Astrocyte (in vitro differentiated cells and primary cell): ENCODE measurements at places on chromosomes 16 and 17. TPM values are rescaled to one million over a fixed set of nuclear protein-coding genes. Genes with fewer than 3 reads are reported as not detected.

DNA sequence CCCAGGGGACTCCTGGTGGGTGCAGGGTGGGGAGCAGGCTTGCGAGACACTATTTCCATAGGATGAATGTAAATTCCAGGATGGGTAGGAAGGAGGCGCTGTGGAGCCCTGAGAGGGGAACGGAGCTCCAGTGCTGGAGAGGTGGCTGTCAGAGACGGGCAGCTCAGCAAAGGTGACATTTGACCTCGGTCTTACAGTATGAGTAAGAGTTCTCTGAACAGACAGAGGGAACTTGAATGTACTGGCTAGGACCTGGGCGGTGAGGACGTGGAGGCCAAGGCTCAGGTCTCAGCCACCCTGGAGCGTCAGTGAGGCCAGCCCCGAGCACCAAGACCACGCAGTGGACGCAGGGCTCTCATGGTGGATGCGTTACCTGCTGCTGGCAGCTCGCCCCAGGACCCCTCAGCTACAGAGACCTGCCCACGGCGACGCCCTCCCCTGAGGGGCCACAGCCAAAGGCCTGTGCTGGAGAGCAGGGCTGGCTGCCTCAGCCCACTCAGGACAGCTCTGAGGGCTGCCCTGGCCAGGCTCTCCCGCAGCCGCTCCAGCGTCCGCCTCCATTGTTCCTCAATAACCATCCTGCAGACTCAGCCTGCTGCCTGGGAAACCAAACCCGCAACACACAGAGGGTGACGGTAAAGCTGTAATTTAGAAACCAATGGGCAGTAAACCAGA lies 65.9 kb upstream of the TNRC6C start:
- no peak for DNase-seq

- DNase-seq = no peak
Observed at GRCh38 chr16:84986102-84986501, 25.2 kb downstream of the ZDHHC7 start.

Gene MC1R
- total RNA-seq = 8.4 and 9.2 TPM in 2 replicates

Gene HSD3B7
- total RNA-seq = 8.3 and 9.0 TPM in 2 replicates

Gene RNF157
- total RNA-seq = 1.4 and 1.8 TPM in 2 replicates

DNA sequence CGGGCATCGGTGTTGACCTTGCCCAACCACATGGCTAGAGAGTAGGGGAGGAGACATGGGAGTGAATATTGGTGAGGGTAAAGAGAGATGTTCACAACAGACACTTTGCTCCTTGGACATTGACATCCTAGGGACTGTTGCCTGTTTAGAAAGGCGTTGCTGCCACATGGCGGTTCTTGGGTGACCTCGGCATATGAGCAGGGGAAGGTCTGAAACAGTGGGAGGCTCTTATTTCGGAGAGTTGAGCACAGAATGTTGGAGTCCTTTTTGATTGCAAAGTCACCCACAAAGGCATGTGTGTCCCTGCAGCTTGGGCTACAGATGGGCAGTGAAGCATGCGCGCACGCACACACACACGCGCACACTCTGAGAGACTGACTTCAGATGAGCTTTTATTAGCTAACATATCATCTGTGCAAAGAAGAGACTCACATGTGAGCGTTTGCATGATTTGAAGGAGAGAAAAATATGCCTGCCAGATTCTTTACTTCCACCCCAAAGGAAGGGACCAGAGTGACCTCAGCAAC lies 104.4 kb downstream of the SHISA9 start:
- no peak for DNase-seq

DNA sequence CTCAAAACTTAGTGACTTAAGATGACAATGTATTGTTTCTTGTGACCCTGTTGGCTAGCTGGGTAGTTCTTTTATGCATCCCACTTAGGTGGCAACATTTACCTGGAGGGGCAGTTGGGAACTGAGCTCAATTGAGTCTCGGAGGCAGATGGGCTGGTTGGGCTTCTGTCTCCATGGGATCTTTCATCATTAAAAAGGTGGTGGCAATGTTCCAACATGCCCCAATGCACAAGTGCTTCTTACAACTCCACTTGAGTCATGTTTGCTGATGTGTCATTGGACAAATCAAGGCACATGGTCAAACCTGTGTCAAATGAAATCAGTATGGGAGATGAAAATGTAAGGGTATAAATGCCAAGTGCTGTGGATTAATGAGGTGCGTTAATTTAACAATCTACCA lies 11.7 kb upstream of the HS3ST3B1 start:
- no peak for DNase-seq

- DNase-seq = no peak
Observed at GRCh38 chr16:86881861-86882273, 303.5 kb downstream of the FOXL1 start.

GRCh38 chr17:19946921-19947320 lies 30.7 kb downstream of the AKAP10 start:
- DNase-seq = no peak

DNA sequence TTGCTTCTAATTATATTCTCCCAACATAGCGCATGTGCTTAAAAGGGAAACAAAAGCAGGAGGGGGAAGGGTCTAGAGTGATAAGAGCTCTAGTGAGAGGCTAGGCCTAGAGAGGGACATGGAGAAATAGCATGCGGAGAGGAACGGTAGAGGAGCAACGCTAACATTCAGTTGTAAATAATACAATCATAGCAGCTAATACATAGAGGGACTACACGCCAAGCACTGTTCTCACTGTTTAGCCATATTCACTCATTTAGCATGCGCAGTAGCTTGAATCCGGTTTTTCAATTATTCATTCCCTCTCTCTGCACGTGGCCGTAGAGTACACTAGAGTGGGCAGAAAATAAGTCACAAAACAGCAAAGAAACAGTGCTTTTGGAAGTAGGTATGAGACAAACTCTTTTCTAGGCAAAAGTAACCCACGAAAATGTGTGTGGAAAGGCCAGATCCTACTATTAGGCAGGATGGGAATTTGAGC lies 1.7 kb upstream of the ALOX12 start:
- no peak for DNase-seq

Gene MYH8
- total RNA-seq = 0.10 TPM in 1 of 2 replicates, not detected in the other

GRCh38 chr17:50588391-50589049 lies 28.0 kb downstream of the CACNA1G start:
- no peak for DNase-seq

Gene GGT6
- total RNA-seq = not detected in 2 replicates

Gene RPL27
- total RNA-seq = 993 and 1,032 TPM in 2 replicates

GRCh38 chr17:65017207-65017774 lies 39.2 kb downstream of the GNA13 start:
- no peak for DNase-seq

- DNase-seq = peak; percentile 8
Observed at GRCh38 chr17:4625181-4625617, 16.3 kb downstream of the ALOX15 start.

DNA sequence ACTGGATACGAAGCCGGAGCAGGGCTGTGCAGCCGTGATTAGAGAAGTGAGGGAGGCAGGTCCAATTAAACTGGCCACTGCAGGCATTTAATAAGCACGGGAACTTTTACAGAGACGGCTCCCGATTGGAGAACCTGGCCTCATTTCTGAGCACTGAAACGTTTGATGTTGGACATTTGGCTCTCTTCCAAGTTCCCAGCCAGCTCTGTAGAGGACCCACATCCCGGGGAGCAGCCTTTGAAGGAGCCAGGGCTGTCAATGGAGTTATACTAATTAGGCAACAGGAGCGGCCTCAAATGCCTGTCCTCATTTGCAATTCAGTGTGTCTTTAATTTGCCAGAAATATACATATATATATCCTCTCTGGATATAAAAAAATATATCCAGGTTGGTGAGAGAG lies 499.4 kb upstream of the C16orf82 start:
- DNase-seq = no peak

GRCh38 chr17:65509032-65509431 lies 52.4 kb downstream of the AXIN2 start:
- no peak for DNase-seq

Gene C16orf54
- total RNA-seq = not detected in 2 replicates

Gene RFWD3
- total RNA-seq = 32.2 and 34.3 TPM in 2 replicates

- no peak for DNase-seq
Observed at GRCh38 chr16:8346294-8346693, 244.0 kb downstream of the TMEM114 start.

DNA sequence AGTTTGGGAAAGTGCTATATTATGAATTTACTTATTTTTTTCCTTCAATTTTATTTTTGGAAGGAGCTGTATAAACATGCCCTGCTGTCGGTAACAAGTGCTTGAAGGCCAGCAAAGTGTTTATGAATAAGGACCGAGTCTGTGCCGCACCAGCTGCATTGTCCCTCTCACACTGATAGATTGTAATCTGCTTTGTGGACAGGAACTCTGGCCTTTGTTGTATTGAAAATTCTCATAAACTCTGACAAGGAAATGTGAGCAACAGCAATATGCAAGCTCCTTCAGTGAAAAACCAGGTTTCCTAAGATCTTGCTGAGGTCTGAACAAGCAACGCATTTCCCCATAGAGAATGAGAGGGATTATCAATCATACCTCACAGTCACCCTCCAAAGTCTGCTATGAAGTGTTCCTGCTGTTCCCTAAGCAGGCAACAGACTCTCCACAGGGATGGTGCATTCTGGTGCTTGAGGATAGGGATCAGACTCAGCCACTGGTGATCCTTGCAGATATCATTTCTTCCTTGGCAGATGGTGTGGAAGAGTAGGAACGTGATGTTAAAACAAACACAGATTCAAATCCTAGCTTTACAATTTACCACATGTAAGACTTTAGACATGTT lies 109.6 kb downstream of the KCNJ2 start:
- no peak for DNase-seq

DNA sequence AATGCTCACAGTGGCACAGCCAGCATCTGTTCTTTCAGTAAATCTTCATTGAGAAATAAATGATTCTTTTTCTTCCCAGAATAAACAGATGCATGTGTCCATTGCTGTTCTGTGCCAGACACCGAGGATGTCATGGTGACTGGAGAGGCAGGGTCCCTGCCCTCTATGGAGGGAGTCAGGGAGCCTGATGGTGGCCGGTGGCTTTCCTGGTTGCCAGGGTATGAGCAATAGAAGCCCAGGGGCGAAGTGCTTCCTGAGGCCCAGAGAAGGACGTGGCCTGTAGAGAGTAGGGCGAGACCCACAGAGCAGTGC lies 29.9 kb upstream of the NUDT16L1 start:
- no peak for DNase-seq

- DNase-seq = peak; percentile 89
Observed at GRCh38 chr17:42266918-42267766, 9.0 kb downstream of the STAT5B start.

- peak; percentile 87 for DNase-seq
Observed at GRCh38 chr16:11251525-11252481, 4.2 kb downstream of the SOCS1 start.

DNA sequence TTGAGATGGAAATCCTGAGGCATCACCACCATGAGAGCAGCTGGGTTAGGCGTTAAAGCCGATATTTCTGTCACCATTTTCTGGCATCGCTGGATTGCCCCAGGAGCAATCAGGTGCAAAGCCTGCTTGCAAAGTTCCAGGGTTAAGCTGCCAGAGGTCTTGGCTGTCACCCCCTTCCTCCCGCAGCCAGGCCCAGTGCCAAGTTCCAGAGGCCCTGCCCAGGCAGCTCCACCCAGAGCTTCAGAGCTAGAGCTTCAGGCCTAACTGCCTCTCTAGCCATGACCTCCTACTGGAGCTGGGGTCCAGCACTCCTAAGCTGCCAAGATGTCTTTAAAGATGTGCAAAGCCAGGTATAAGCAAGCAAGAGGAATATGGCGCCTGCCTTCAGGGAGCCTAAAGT lies 8.8 kb upstream of the TMEM238L start:
- DNase-seq = no peak

GRCh38 chr16:2223942-2224486 lies 623 bp downstream of the E4F1 start:
- DNase-seq = peak; percentile 27

DNA sequence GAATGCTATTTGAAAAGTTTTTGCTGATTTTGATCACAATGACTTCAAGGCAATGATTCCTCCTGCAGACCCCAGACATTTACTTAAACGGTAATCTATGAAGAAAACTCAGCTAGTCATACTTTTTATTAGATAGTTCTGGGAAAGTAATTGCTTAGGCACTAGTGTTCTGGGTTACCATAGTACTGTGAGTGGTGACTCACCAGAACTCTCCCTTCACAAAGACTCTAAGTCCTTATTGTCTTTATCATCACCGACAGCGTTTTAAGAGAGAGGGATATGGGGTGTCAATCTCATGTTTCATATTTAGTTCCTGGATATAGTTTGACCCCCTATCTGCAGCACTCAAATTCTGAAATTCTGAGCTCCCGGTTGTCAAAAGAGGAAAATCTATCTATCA lies 43.0 kb upstream of the CDH8 start:
- no peak for DNase-seq

DNA sequence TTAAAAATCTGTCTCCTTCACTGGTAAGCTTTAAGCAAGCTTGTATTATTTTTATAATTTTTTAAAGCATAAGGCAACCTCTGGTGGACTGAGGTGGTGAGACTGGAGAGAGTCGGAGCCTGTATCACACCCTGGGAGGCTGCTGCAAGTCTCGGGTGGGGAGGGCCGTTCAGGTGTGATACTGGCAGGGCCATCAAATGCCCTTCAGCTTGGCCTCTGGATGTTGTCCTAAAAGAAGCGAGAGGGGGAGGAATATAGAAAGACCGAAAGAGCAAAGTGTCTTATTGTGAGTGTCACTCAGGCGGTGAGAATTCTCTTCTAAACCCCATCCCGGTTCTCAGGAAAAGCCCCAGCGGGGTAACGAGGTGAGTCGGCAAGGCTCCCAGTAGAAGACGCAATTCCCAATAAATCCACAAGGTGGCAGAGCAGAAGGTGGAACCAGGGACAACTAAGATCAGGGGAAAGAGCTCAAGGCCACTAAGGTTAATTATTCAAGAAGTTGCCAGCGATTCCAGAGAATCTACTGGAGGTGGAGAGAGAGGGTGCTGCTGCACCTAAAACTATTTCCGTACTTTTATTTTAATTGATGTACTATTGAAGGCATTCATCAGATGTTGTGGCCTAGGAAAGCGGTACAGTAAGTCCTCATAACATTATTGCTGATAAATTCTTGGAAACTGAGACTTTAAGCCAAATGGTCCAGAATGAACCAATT lies 14.1 kb downstream of the C17orf67 start:
- DNase-seq = peak; percentile 29

- no peak for DNase-seq
Observed at GRCh38 chr17:75472119-75472518, 15.7 kb downstream of the TMEM94 start.

GRCh38 chr17:33416131-33416530 lies 123.0 kb upstream of the ASIC2 start:
- no peak for DNase-seq

Gene VKORC1
- total RNA-seq = 133 and 156 TPM in 2 replicates

- no peak for DNase-seq
Observed at GRCh38 chr17:39981207-39981741, 667 bp downstream of the PSMD3 start.

DNA sequence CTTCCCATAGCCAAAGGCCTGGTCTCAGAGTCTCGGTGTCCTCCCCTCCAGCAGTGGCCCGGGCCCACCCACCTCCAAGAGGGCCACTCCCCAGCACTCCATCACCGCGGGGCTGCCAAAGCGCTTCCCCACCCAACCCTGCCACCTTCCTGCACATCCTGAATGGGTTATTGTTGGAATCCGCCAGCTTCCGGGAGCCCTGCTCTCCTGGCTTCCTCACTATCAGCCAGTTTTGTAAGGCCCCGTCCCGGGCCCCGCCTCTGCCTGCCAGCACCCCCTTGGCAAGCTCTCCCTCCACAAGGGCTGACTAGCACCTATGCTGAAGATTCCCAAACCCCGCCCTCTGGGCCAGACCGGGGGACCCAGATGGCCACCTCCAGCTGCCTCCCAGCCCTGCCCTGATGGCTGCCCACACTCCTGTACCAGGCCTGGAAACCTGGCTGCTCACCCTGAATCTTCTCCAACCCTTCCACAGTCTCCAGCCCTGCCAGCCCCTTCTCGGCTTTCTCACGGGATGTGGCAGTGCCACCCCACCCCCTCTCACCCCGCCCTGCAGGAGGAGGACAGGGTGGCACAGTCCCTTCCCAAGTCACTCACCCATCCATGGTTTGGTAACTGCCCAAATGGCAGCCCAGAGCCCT lies 14.4 kb downstream of the MYBBP1A start:
- no peak for DNase-seq
